DMS 273 treated with DMSO at 0.1 percent for 48 hours (cell line): ENCODE measurements at places on chromosomes 3 and 15.

DNA sequence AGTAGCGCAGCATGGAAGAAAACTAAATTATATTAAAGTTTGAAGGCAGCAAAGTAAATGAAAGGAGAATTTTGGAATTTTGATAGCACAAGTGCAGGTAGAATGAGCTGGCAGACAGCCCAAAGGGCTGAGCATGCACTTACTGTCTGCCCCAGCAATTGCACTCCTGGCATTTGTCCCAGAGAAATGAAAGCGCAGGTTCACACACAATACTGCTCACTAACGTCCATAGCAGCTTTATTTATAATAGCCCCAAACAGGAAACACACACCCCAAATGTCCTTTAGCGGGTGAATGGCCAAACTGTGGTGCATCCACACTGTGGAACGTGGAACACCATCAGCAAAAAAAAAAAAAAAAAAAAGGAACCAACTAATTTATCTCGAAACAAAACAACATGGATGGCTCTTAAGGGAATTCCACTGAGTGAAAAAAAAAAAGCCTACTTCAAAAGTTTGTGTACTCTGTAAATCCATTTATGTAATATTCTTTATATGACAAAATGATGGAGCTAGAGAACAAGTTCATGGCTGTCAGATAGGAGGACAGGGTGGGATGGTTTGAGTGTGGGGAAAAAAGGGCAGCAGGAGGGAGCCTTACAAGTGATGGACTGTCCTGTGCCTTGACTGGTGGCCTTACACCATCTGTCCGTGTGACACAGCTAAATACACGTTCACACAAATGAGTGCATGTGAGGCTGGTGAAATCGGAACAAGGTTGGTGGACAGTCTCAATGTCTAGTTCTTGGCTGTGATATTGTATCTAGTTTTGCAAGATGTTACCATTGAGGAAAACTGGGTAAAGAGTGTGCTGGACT lies 6.0 kb upstream of the TM2D3 start:
- no peak for DNase-seq

- no peak for DNase-seq
These were observed 49.3 kb downstream of the UACA start for GRCh38 chr15:70714015-70714414.

DNA sequence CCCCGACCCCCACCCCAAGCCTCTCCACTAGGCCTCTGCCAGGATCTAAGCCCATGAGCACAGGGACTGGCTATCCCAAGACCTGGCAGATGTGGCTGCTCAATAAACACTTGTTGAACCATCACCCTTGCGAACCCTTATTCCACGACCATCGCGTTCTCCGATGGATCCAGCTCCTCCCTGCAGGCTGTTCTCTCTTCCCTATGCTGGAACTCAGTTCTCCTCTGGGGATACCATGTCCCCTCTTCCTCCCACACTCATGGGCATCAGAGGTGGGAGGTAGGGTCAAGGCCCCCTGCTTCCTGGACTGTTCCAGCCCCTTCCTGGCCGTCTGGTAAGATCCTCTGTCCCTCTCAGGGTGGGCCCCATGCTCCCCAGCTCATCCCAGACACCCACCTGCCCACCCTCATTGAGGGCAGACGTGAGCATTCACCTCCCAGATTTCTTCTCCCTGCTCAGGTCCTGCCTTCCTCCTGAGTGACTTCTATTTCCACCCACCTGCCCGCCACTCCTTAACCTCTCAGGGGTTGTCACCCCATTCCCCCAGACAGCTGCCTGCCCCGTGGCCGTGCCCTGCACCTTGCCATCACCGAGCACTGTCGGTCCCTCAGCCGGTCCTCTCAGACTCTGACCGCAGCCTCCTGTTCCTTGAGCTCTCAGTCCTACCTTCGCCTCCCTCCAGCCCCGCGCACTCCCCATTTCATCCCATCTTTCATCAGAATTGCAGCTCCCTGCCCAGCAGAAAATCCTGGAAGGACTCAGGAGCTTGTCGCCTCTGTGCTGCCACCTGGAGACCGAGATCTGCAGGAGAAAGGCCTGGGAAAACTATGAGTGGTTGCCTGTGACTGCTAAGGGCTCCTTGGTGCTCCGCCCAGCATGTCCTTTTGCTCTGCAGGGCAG lies 42.0 kb downstream of the PML start:
- DNase-seq = no peak

GRCh38 chr3:125221831-125222230 lies 9.3 kb upstream of the SLC12A8 start:
- DNase-seq = no peak

GRCh38 chr3:187025254-187025655 lies 94.9 kb downstream of the ST6GAL1 start:
- no peak for DNase-seq

- DNase-seq = no peak
These were observed 96.9 kb upstream of the UBP1 start for GRCh38 chr3:33537133-33537532.

DNA sequence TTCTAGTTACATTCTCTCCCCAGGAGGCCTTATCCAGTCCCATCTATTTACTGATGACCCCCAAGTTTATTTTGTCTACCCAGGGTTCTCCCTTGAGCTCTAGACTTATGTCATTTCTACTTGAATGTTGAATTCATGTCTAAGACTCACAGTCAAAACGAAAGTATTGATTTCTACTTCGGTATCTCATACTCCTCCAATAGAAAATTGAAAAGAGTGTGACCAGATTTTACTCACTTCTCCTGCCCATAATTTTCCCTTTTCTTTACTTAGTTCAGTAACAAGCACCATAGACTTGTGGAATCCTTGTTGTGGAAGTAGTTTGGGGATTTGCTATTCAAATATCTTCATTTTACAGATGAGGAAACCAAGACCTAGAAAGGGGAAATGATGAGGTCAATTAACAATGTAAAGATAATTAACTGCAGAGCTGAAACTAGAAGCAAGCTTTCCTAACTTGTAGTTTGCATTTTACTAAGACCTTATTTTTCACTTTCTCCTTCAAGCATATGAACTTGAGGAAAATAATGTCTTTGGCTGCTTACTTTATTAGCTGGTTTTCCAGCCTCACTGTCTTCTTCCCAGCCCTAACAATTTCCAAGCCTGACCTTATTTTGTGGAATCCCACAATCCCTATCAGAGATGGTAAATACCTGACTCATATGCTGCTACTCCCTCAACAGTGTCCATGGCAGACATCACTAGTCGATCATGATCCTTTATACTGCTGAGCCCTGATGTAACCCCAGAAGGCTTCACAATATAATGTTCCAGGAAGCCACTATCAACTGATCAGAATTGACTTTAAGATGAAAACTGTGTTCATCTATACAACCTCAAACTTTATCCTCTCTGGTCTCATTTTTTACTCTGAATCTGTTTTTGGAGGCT lies 123.9 kb upstream of the AGBL1 start:
- DNase-seq = no peak

DNA sequence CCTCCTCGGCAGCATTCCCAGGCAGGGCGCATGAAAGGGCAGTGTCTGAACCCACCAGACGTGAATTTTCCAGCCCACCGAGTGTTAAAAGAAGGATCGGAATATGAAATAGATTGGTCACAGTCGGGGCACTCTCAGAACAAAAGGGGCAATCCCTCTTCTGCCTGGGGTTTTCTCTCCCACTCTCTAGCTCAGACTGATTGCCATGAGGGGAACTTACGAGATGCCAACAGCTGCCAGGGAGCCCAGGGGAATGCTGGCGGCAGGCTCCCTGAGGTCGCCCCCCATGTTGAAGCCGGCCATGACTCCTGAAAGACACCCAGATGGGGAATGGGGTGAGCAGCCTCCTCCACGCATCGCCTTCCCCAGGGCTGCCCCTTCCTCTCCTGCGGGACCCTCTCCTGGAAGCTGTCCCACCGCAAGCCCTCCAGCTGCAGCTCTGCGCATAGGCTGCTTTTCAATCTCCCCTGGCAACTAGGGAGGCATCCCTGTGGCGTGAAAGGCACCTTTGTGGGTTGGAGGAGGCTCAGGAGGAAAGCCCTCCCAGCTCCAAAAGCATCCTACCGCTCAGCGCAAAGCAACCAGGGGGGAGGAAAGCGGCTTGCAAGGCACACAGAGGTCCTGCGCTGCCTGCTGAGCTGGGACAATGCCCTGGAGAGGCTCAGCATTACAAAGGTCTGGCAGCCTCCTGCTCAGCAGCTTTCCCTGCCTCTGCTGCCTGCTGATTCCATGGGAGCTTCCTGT lies 64.8 kb upstream of the HEG1 start:
- DNase-seq = no peak
